ENCODE measurements at places on chromosomes 2 and 18.

GRCh38 chr2:8216397-8216796 lies 465.5 kb upstream of the ID2 start:
- DNase-seq, result peak; percentile 74

DNA sequence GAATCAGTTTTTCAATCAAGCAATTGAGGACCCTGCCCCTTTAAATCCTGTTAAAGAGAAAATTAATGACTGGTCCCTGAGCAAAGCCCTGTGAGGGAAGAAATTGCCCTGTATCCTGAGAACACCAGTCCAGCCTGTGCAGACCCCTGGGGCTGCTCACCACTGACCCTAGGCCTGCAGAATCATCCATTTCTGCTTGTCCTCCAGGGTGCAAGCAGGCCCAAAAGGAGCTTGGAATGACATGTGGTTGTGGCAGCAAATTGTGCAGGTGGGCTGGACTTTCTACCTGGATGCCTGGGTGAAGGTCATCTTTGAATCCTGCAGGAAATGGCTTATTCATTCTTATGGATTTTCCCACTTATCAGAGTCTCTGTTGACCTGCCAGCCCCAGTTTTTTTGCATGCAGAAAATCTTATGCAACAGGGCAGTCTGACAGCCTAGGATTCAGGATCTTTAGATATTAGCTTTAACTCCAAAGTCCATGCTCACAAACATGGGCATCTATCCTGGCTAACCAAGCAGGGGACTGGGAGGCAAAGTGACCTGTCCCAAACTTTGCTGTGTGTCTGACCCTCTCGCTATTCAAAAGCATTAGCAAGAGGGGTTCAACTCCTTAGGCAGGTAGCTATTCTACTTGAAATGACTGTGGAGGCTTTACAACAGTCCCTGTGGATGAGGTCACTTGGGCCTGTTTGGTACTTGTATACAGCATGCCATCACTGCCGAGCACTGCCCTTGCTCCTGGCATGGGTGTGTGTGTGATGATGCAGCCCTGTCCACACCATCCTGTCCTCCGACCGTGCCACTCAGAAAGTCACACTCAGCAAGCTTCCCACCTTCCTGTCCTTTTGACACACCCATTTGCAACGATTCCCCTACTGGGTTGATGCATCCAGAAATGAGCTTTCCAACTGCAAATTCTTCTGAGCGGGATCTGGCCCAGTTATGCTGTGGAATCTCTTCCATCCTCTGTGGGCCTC lies 85.3 kb downstream of the CAPN13 start:
- DNase-seq, result no peak

- DNase-seq, result no peak
Observed at GRCh38 chr2:1313240-1313924, 99.9 kb upstream of the TPO start.

DNA sequence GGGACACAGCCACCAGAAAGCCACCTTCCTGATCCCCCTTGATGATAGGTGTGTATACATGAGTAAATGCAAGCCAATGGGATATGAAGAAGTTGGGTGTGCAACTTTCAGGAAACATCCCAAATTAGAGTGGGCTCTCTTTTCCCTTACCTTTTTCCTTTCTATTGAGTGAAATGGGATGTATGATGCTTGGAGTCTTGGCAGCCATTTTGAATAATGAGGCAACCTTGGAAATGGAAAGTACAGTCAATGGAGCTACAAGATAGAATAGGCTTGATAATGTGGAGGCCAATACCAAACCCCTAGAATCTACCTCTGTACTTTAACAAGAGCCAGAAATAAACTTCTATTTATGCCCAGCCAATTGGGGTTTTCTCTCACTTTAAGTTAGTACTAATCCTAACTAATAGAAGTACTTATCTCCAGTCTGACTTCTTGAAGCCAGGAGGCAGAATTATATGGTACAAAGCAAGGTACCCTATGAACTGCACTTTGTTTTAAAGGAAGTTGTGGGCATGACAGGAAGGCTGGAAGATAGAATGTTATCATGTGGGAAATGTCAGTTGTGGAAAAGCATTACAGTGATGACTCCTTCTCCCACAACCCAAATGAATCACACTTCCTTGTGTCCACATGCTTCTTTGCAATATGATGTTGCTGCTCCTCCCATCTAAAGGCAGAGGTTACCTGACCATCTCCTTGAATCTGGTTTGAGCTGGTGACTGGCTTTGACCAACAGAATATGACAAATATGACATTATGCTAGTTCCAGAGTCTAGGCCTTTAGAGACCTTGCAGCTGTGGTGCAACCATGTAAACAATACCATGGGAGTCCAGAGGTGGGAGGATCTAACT lies 12.9 kb upstream of the NABP1 start:
- DNase-seq, result no peak

DNA sequence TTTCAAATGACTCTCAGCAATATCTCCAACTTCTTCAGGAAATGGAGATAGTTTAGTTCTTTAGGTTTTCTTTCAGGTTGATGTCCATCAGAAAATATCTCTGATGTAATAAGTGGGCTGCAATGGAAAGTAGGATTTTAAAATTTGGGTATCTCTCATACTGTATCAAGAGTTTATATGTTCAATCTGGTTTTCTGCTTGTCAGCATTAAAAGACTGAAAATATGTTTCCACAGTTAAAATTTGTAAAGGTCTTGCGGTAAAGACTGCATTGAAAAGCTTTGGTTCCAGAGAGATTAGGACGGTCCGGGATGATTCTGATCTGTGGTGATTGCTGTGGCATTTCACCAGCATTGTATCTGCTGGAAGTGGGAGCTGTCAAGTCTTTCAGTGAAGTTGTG lies 83.2 kb downstream of the LYPD1 start:
- no peak for DNase-seq

- no peak for DNase-seq
Observed at GRCh38 chr2:217060951-217061547, 201.2 kb upstream of the TNP1 start.

GRCh38 chr2:179686718-179687342 lies 174.6 kb downstream of the ZNF385B start:
- DNase-seq, result peak; percentile 22

- DNase-seq, result no peak
Observed at GRCh38 chr2:239153806-239154591, 246.8 kb downstream of the HDAC4 start.

GRCh38 chr18:79577451-79578395 lies 101.9 kb upstream of the CTDP1 start:
- no peak for DNase-seq

DNA sequence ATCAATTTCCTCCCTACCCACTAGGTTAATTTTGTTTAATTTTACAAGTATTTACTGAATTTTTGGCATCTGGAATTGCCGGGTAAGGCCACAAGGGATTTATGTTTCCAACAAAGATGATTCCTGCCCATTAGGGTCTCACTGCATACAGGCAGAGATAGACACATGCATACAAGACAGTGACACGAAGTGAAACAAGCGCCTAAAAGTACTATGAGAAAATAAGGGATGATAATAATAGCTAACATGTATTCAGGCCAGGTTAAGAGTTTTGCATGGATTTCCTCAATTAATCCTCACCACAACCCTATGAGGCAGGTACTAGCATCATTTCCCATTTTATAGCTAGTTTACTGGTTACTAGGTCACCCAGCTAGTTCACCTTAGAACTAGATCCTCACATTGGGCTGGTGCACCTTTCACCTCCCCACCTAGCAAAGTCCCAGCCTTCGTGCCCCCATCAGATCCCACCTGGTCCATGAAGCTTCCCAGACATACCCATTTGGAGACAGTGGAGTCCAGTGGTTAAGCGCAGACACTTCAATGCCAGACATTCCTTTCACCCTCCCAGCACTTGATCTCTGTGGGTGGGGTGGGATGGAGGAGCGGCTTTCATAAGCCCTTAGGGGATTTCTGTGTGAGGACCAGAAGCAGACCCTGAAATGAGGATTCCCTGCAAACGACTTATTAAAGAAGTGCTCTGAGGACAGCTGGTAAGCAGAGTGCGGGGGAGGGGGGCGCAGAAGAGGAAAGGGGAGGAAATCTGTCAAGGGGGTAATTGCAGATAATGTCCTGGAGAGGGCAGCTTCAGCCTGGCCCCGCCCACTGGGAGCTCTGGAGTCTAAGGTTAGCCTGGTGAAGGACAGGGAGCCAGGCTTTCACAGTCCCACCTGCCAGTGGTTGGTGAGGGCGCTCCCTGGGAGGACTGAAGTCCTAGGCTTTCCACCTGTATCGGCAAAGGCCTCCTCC lies 5.8 kb upstream of the DGUOK start:
- DNase-seq, result no peak
